ENCODE measurements at places on chromosomes 16 and 17.

GRCh38 chr17:42422958-42423712 lies at the start of gene CAVIN1:
Gene CAVIN1 (minus strand): TSS chr17:42423256. CDS start chr17:42423097, 159 bp downstream.
- DNase-seq, result no peak

GRCh38 chr17:49898366-49899190 lies 50.7 kb upstream of the TAC4 start:
- no peak for DNase-seq

DNA sequence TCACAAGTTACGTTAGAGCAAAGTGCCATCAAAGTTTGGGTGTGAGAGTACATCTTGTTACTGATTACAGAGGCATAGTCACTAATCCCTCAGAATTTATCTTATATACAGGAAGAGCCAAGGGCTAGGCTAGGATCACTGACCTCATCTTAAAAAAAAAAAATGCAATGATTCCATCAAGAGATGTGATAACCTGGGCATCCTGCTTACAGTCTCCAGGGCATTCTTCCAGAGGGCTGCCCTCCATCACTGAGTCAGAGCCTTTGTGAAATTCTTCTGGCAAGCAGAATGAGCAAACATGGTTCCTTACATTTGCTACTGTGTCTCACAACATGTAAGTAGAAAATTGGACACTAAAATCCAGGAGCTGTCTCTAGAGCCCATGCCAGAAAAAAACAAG lies 410.6 kb downstream of the ZFHX3 start:
- DNase-seq, result no peak

- DNase-seq, result no peak
Measured at GRCh38 chr16:73053038-73053363, 5.1 kb upstream of the ZFHX3 start.

DNA sequence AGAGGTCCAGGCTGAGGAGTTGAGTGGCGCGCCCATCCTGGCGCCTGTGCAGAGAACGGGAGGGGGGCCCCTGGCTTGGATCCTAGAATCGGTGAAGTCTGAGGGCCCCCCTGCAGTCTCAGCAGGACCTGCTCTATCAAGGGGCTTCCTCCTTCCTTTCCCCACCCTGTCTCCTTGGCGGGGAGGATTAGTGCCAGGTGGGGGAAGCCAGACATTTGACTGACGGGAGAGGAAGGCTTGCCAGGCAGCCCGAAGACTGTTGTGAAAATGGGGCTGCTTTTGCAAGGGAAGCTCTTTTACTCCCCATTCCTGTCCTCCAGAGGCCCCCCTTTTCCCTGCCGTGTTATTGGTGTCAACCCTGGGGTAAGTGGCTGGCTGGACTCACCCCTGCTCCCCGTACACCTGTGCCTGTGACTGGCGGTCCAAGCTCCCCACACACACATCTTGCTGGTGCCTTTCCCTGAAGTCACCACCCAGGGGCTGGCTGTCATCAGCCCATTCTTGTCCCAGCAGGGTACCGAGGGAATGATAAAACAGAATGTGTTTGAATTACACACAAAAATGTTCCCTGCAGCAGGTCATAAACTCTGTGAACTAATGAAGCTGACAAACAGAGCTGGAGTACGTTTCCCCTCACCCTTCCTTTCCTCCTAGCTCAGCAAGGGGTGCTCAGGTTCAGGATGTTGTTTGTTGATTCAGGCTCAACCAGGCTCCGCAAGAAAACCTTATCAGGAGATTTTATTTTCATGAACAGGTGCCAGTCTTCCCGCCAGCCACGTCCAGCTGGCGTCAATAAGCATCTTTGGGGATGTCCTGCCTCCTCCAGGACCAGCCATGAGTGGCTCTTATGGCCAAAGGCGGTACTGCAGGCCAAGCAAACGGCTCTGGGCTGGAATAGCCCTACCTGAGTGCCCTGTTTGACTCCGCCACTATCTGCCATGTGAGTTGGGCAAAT lies 4.4 kb upstream of the ARMC7 start:
- no peak for DNase-seq

DNA sequence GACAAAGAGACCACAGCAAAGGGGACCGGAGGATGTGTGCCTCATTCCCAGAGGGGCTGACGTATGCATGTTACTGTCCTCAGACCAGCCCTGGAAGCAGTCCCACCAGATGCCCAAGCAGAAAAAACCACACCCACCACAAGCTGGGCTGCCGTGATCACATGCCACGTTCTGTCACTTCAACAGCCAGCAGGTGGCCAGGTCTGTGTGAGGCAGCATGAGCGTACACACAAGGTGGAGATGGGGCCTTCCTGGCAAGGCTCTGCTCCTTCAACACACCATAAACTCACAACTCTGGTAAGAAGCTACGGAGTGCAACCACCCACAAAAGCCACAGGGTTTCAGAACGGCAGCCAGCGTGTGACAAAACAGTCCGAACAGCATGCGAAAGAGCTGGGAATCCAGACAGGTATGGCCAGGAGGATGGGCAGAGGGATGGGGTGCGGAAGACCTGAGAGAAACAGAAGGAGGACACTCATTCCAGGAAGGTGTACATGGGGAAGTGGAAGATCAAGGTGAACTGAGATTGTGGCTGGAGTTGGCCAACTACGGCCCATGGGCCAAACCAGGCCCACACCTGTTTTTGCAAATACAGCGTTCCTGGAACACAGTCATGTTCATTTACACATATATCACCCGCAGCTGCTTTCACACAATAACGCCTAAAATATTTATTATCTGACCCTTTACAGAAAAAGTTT lies 27.9 kb downstream of the MBTPS1 start:
- DNase-seq, result peak; percentile 5

DNA sequence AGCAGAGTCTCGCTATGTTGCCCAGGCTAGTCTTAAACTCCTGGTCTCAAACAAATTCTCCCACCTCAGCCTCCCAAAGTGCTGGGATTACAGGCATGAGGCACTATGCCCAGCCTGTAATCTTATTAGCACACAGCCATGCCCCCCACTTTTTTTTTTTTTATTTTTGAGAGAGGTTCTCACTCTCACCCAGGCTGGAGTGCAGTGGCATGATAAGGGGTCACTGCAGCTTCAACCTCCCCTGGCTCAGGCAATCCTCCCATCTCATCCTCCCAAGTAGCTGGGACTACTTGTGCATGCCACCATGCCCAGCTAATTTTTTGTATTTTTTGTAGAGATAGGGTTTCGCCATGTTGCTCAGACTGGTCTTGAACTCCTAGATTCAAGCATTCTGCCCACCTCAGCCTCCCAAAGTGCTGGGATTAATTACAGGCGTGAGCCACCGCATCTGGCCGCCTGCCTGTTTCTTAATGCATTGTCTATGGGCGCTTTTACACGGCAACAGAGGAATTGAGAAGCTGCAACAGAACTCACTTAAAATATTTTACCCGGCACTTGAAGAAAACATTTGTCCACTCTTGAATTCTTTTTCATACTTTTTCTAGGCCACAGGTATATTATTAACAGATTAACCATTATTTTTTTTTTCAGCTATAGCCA lies 8.8 kb upstream of the CEP20 start:
- DNase-seq, result no peak

GRCh38 chr16:782766-783403 lies 5.3 kb downstream of the RPUSD1 start:
- DNase-seq, result no peak

- no peak for DNase-seq
Measured at GRCh38 chr16:12021578-12022253, 45.2 kb downstream of the SNX29 start.

- no peak for DNase-seq
Measured at GRCh38 chr17:27576477-27577083, 54.4 kb upstream of the LGALS9 start.

DNA sequence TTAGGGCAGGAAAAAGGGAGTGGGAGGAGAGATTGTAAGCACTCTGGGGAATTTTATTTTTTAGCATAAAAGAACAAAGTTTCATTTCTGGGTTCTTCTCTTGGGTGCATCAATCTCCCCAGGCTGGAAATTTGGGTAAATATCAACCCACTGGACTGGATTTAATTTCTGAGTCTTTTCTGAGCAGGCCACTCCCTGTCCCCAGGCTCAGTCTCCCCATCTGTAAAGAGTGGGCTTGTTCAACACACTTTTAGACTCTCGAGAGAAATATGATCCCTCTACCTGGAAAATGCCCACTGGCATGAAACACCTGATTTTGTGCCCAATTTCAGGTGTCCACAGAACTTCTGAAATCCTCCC lies 617 bp upstream of the VTN start:
- no peak for DNase-seq

- DNase-seq, result no peak
Measured at GRCh38 chr17:2388683-2389055, 12.2 kb downstream of the MNT start.

- no peak for DNase-seq
Measured at GRCh38 chr16:85084841-85085510, 27.3 kb downstream of the CIBAR2 start.

- no peak for DNase-seq
Measured at GRCh38 chr17:51010173-51010675, 110.4 kb downstream of the SPAG9 start.

GRCh38 chr16:21523411-21524067 lies 75.8 kb upstream of the METTL9 start:
- no peak for DNase-seq

DNA sequence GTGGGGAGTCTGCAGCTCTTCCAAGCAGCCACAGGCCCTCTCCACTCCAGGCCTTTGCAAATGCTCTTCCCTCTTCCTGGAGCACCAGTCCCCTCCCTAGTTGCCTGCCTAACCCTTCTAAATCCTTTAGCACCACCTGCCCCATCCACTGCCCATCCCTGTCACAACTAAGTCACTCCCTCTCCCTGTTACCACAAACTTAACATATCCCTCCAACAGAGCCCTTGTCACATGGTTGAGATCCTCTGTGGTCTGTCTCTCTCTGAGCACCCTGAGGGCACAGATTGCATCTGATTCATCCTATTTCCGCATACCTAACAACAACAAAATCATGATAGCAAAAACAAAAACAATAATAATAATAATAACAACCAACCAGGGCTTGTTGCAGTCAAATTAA lies 11.0 kb upstream of the BEAN1 start:
- DNase-seq, result no peak

DNA sequence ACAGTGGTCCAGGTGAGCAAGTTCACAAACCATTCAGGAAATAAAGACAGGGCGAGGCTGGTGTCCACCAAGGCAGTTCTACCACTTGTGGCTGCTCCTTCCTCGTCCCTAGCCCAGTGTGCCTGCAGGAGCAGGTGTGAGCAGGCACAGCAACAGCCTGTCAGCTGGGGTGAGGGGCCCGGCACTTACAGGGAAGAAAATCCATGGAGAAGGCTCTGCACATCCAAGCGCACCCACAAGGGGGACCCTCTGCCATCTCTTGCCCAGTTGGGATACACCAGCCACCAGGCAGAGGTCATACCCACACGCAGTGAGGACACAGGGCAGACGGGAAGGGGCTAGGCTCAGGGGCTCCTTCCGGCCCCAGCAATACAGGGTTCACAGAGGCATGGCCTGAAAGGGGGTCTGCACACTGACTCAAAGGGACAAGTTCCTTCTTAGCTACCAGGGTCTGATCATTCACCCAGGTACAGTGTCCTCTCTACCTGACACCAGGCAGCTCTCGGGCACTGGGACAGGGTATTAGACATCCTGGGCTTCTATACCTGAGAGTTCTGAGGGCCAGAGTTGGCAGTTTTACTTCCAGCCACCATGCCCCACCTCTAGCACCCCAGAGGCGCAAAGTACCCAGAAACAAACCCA lies 27.0 kb downstream of the CDIP1 start:
- DNase-seq, result no peak

DNA sequence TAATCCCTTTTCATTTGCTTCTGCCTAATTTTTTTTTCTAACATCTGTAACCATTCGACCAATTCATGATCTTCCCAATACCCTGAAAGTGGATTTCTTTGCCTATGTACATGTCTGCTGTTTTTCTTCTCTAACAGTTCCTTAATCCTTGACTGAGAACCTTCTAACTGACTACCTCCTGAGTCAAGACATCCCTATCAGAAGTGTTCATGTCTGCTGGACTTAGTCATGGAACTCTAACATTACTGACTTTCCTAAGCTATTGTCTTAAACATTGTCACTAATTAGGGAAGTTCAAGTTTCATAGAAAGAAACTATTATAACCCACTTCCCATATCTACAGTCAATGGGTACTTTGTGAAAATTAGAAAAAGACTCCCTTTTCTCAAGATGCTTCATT lies 52.4 kb upstream of the IRX5 start:
- no peak for DNase-seq

DNA sequence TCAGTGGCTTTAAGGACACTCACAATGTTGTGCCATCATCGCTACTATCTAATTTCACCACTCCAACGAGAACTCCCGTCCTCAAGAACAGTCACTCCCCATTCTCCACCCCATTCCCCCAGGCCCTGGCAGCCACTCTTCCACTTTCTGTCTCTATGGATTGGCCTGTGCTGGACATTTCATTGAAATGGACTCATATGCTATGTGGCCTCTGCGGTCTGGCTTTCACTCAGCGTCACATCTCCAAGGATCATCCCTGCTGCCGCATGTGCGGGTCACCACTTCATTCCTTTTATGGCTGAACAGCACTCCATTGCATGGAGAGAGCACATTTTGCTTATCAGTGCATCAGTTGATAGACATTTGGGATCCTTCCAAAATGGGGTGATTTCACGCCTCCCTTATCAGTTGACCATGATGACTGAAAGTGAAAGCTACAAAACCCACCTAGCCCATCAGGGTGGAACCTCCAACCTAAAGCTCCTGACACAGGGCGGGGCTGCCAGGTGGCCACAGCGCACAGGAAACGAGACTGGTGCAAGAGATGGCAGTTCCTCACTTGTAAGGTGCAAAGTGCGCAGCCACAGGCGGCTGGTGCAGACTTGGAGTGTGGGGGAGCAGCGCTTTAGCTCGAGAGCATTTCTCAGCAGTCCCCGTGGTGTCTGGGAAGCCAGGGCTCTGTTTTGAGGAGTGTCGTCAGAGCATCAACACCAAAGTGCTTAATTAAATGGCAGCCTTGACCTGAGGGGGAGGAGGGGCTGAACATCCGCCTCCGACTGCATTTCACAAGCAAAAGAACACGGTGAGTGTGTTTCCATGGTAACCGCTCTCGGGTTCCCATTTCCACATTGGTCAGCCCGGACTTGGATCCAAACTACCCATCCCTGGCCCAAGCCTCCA lies 23.8 kb downstream of the COTL1 start:
- no peak for DNase-seq

GRCh38 chr17:63274146-63274545 lies 172.0 kb downstream of the CYB561 start:
- no peak for DNase-seq

DNA sequence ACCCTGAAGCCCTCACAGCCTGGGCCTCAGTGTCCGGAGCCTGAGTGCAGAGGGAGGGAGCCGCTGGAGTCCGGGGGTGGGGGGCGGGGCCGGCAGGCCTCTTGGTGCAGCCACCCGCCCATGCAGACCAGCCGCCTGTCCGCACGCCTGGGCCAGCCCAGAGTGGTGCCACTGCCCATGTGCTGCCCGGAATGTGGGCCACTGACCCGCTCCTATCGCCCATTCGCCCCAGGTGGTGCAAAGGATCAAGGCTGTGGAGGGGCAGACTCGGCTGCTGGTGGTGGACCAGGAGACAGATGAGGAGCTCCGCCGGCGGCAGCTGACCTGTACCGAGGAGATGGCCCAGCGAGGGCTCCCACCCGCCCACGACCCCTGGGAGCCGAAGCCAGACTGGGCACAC lies 2.6 kb downstream of the NHERF2 start:
- no peak for DNase-seq

- no peak for DNase-seq
Measured at GRCh38 chr16:15647294-15648014, 2.6 kb upstream of the NDE1 start.

- no peak for DNase-seq
Measured at GRCh38 chr16:75377729-75378386, 55.4 kb downstream of the CFDP1 start.
